ENCODE measurements at places on chromosomes 4 and X.

DNA sequence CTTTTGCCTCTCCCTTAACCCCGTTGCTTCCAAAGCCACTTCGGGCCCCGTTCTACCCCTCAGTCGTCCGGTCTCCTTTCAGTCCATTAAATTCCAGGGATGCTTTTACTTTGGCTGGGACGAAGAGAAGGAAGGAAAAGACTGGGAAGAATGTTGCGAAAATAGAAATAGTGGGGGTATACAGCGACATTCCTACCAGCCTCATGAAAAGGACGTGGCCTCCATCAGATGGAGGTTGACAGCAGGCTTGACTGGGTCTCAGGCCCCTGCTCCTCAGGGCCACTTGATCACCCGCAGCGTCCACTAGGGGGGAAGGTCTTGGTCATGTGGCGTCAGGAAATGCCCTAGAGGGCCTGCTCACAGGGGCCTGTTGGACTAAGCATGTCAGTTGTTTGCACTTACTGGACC, 657 bp upstream of the ANKRD50 start:
- no peak for DNase-seq

- no peak for DNase-seq
These were observed 205.5 kb upstream of the SLIT2 start for GRCh38 chr4:20046179-20046578.

GRCh38 chr4:37066159-37066558, 178.4 kb upstream of the NWD2 start:
- no peak for DNase-seq

DNA sequence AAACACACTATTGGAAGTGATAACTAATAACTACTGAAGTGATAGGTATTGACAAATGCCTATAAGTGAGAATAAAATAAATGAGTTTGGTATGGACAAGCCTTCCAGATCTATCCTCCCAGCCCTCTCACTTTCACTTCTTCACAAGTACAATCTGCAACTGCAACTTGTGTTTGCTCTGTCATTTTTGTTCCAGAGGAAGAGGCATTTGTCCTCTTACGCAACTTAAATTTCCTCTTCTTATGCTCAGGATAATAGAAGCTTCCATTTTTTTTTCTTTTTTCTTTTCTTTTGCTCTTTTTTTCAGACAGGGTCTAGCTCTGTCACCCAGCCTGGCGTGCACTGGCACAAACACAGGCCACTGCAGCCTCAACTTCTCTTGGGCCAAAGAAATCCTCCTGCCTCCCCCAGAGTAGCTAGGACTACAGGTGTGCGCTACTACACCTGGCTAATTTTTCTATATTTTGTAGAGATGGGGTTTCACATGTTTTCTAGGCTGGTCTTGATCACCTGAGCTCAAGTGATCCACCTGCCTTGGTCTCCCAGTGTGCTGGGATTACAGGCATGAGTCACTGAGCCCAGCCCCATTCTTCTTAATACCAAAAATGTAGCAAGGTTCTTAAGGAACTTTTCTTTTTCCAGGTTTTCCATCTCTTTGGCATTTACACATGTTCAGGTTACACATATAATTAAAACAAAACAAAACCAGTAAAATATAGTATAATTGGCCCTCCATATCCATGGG, 73.1 kb downstream of the PDGFC start:
- DNase-seq: no peak

DNA sequence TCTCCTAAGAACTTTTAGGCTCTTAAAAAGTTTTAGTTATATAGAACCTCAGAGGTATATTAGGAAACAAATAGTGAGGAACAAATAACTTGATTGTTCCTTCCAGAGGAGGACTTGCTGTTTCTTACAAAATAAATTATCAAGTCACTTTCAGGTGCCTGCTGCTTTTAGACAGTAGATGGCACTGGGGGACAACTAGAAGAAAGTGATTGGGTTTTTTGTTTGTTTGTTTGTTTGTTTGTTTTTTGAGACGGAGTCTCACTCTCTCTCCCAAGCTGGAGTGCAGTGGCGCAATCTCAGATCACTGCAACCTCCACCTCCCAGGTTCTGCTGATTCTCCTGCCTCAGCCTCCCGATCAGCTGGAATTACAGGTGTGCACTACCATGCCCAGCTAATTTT, 35.4 kb upstream of the CDKL5 start:
- no peak for DNase-seq

DNA sequence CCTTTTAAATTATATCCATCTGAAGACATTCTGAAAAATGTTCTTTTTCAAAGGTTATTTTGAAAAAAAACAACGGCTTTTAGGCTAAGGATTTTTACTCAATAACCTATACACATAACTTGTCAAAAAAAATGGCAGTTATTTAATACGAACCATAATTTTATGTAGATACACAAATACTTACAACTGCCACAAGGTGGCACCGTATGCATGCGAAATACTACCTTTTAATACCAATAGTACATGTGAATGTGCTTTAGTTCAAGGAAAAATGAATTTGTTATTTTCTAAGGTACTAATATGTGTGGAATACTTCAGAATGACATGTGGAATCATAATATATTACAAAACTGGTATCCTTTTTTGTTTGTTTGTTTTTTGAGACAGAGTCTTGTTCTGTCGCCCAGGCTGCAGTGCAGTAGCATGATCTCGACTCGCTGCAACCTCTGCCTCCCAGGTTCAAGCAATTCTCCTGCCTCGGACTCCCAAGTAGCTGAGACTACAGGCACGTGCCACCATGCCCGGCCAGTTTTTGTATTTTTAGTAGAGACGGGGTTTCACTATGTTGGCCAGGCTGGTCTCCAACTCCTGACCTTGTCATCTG, 4.6 kb upstream of the MAD2L1 start:
- DNase-seq: no peak

- no peak for DNase-seq
These were observed 12.6 kb downstream of the SRD5A3 start for GRCh38 chr4:55358668-55359067.

DNA sequence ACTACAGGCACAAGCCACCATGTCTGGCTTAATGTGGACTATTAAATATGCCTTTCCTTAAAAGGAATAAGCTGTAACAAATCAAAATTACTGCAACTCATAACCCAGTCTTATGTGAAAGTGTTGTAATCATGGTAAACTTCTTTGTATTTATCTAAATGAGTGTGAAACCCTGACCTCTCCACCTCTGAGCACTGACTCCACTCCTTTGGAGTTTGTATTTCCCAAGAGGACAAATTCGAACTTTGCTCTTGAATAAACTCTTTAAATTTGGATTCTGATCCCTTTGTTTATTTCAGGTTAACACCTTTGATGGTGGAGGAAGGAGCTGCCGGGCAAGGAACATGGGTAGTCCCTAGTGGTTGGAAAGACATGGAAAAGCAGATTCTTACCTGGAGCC, 48.3 kb upstream of the FAM9A start:
- DNase-seq: no peak

DNA sequence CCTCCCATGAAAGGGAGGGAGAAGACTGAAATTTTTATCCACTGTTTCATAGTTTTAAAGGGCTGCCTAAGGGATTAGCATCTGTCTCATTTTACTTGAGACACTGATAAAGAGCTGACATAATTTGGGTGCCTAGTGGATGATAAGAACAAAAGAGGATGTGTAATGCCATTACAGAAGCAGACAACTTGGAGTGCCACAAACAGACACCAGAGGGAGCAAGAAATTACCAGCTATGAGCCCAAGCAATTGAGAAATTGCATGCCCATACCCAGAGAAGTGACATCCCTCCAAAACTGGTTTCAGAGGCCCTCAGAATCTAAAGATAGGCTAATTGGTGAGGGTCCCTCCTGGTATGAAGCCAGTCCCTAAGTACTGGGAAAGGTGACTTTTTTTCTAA, 38.5 kb upstream of the POU3F4 start:
- DNase-seq: no peak

DNA sequence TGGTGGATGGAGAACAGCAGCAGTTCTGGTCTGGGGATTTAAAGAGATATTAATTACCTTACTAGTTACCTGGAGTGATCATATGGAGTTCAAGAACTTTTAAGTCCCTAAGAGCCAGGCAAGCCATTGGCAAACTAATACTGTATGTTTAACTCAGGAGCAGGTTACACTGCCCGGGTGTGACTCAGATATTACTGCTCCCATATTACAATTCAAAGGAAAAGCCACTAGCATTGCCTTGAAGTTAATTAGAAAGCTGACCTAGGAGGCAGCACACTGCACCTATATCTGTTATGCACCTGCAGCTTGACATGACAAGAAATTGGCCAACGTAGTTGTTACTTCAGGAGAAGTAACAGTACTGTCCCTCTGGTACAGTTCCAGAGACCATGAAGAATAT, 47.2 kb downstream of the GRK4 start:
- DNase-seq: no peak

- DNase-seq: no peak
These were observed 1999.1 kb upstream of the ADGRL3 start for GRCh38 chr4:59200992-59201391.

GRCh38 chr4:56570041-56570440, 64.5 kb downstream of the ARL9 start:
- no peak for DNase-seq

DNA sequence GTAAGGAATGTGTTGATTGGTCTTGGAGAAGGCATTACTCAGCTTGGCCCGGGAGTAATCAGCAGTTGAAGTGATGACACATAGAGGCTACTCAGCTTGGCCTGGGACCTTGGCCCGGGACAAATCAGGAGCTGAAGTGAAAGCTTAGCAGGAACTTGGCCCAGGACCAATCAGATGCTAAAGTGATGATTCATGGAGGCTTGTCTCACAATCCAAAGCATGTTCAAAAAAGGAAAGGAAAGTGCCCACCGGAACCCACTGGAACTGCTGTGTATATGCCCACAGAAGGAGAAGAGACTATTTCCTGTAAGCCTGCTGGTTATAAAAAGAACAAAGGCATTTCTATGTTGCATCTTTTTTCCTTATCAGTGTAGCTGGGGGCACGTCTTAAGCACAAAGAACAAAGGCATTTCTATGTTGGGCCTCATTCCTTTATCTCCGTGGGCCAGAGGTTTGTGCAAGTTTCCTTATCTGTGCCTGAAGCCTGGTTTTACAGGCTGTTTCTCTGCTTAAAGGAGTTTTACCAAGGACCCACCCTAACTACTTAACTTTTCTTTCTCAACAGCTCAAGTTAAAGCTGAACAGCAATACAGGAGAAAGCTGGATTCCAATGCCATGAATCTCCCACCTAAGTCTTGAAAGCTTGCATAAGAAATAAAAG, 1176.7 kb downstream of the NLGN4X start:
- DNase-seq: no peak

DNA sequence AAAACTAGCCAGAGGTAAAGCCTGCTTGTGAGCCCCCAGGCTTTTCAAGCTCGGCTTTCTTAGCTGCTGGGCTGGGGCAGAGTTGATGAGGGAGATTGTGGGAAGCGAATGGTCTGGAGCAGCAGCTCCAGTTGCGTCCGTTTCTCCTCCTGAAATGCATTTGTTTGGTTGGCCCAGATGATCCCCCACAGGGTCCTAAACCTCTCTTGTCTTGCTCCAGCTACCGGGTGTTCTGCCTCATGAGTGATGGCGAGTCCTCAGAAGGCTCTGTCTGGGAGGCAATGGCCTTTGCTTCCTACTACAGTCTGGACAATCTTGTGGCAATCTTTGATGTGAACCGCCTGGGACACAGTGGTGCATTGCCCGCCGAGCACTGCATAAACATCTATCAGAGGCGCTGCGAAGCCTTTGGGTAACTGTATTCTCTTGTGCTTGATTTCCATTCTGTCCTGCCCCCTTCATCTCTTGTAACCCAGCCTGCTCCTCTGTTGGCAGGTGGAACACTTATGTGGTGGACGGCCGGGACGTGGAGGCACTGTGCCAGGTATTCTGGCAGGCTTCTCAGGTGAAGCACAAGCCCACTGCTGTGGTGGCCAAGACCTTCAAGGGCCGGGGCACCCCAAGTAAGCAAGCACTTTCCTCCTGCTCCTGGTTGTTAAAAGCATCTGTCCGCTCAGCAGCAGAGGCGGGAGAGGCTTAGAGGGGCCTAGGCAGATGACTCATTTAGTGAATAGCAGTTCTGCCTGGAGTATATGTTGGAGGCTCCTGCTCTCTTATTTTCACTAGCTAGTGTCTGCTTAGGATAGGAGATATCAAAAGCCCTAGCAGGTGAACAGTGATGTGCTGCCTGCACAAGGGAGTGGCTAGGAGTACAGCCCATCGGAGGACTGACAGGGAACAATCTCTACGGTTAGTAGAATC, 15.3 kb downstream of the TKTL1 start:
- DNase-seq: no peak

DNA sequence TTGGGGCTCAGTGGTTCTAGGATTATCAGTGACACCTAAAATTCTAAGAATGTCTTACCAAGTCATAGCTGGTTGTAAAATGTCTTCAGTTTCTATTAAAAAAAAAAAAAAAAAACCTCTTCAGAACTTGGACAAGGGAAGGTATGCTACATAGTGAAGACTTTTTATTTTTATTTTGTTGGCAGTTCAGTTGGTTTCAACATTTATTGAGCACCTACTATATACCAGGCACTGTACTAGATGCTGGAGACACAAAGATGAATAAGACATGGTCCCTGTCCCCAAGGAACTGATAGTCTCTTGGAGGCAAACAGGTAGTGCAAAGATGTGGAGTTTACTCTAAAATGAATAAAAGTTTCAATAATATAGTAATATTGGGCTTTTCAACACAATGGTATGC, 8.9 kb upstream of the BBS7 start:
- no peak for DNase-seq

DNA sequence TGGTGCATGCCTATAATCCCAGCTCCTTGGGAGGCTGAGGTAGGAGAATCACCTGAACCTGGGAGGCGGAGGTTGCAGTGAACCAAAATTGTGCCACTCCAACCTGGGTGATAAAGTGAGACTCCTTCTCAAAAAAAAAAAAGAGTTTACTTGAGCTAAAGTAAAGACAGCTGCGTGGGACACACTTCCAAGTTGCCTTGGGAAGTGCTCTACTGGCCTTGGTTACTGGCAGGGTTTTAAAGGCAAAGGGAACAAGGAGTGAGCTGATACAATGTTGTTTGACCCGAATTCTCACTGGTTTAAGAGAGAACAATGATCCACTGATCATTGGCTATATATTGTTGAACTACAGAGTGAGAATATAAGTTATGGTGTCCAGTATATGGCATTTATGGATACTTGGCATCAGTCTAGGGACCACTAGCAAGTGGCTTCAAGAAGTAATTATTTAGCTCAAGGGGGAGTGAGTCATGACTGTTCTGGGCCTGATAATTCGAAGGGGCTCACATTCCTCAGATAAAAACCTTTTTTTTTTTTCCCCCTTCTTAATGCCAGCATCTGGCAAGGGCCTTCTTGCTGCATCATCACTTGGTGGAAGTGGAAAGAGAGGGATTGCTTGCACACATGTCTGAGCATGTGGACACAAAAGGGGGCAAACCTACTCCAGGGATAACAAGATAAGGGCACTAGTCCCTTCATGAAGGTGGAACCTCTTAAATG, 32.3 kb downstream of the GRK4 start:
- DNase-seq: no peak

All from cortex of kidney (tissue), 1 donor.